Stimulated activated CD4-positive, alpha-beta T cell treated with anti-CD3 and anti-CD28 coated beads, TNF-alpha, amount 100 ng/mL, for 48 hours (primary cell): ENCODE measurements at places on chromosomes 16 and 17.
A peak's percentile ranks its signal among the peaks of the same experiment; 100 is the strongest.

- no peak for DNase-seq
Observed at GRCh38 chr16:49352892-49353291, 20.7 kb upstream of the C16orf78 start.

- DNase-seq: peak; percentile 38
Observed at GRCh38 chr17:2336852-2337543, at the start of gene SGSM2. TSS of gene SGSM2 (plus strand) at chr17:2337501. CDS start at chr17:2337689, 188 bp downstream.

DNA sequence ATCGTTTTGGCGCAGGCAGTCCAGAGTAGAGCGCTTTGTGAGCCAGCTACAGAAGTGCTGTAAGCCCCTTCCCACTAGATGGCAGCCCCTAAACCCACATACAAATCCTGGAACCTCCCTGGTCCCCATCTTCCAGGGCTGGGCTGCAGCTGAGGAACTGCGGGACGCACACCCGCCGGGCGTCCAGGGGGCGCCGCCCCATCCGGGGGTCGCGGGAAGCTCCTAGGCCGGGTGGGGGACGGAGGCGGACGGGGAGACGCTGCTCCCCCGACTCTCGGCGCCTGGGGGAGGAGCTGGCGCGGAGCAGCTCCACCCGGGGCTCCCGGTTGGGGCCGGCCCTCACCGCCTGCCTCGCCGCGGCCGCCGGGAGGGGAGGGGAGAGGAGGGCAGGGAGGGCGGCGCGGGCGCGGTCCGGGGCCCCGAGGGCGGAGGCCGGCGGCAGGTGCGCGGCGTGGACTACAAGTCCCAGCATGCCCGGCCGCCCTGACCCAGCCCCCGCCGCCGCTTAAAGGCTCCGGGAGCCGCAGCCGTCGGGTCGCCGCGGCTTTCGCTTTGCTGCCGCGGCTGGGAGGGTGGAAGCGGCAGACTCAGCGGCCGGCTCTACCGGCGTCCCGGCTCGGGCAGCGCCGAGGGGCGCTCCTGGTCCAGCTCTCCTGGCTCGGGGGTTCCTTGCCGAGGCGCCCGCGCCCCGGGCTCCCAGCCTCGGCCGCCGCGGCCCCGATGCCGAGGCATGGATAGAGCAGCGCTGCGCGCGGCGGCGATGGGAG, at the start of gene KSR1:
KSR1 (plus strand) TSS at position 535 of the 767 bp plus-strand sequence; CDS start at position 731, 196 bp downstream.
- DNase-seq: peak; percentile 74

DNA sequence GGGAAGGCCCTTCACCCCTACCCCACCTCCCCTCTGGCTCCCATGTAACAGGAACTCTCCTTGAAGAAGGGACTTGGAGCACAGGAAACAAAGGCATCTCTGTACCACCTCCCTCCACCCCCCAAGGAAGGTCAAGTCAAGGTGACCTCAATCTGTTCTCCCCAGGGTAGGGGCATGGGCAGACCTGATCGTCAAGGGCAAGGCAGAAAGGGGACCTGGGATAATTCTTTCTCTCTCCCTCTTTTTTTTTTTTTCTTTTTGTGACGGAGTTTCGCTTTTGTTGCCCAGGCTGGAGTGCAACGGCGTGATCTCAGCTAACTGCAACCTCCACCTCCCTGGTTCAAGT, 4.3 kb upstream of the STAT5A start:
- no peak for DNase-seq

- DNase-seq: no peak
Observed at GRCh38 chr16:13093661-13094060, 192.3 kb downstream of the SHISA9 start.

DNA sequence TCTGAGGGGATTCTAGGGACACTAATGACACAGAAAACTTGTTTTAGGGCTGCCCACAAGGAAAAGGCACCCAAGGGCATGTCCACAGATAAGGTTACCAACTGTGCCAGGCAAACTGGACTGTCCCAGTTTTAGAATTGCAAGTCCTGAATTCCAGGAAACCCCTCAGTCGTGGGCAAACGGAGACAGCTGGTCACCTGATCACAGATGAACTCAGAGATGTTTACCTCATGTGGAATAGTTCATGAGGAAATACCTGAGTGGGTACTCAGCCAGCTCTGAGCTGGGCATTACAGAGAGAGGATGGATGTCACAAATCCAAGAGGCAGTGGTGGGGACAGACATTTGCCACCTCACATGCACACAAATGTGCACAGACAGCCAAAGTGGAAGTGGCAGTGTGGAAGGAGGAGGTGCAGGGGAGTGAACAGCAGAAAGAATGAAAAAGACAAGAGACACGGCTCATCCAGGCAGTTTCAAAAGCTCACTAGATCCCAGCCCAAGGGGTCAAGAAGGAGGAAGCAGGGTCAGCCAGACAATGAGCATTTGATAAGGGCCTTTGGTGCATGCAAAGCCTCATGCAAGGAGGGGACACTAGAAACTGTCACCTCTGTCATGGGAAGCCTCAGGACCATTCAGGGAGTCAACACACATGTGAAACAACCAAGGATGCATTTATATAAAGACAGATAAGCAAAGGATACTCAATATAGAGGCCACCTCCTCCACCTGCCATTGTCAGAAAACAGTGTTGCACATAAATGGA, 24.8 kb downstream of the TTLL6 start:
- no peak for DNase-seq

GRCh38 chr17:3502466-3502865, 26.7 kb downstream of the ASPA start:
- no peak for DNase-seq

- DNase-seq: no peak
Observed at GRCh38 chr17:21001813-21002221, 41.0 kb downstream of the USP22 start.

DNA sequence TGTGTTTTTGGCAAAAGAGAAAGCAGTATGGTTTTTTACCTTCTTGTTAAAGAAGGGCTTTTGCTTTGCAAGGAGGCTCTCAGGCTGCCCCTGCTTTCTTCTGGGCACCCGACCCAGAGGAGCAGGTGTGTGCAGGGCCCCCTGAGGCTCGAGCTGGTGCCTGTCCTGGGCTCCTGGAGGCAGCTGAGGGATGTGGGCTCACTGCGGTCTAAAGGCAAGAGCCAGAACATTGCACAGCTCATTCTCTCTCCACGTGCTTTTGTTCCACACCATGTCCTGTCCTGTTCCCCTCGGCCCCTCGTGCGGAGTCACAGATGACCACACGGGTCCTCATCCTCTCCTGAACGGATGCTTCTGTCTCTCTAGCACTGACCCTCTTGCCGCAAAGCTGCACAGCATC, 36.7 kb upstream of the CAPN15 start:
- no peak for DNase-seq
